ENCODE measurements at places on chromosomes 1 and 21. TPM values are rescaled to one million over a fixed set of nuclear protein-coding genes. Genes with fewer than 3 reads are reported as not detected.

LRRC7 gene
- 0.14 TPM for total RNA-seq

DNA sequence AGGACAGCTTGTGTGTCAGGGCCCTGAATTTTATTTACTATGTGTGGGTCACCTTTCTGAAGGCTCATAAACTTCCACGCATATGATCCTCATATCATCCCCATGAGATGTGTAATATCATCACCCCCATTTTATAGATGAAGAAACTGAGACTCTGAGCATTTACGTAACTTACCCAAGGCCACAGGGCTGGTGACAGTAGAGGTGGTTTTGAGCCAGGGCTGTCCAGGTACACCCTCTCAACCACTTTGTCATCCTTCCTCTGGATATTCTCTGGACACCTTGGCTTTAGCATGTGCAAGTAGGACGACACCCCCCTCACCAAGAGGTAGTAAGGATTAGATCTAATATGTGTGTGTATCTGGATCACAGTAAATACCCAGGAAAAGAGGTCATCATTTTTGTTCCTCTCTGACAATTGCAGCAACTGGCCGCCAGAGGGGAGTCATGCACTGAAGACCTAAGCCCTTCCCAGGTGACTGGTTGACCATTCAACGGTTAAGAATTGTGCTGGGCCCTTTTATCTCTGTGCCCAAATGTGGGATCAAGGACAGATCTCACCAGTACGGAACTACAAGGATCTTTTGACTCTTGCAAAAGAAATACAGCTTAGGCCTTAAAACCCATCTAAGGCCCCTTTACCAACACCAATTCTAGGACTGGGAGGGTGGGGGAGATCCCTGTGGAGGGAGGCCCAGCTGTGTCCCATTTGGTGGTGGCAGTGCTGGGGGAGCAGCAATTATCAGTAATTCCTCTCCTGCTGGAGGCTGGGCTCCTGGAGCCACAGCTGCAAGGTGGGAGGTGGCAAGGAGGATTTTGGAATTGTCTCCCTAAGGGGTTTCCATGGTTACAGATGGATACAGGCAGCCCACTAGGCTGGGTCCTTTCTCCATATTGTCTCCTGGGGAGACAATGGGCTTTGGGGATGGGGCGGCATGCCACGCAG is 13.7 kb upstream of the E2F2 start:
- H3K4me1 ChIP-seq, result peaks cover 8% of the 10 kb centered on the region
- no peaks in the 10 kb centered on the region for H3K36me3 ChIP-seq
- no peaks in the 10 kb centered on the region for H3K27me3 ChIP-seq
- H3K4me3 ChIP-seq, result no peak overlapping the region

AVPR1B gene
- not detected for total RNA-seq

- H3K36me3 ChIP-seq, result no peaks in the 10 kb centered on the region
- peaks cover 43% of the 10 kb centered on the region for H3K4me1 ChIP-seq
- no peak within 1 kb of the TSS for H3K4me3 ChIP-seq
- peaks cover 6% of the 10 kb centered on the region for H3K27me3 ChIP-seq
- no peak for DNase-seq
Observed at GRCh38 chr1:2529784-2530512, at the start of gene HES5. HES5 (minus strand) TSS chr1:2530263; CDS start chr1:2530164, 99 bp downstream.

- H3K4me1 ChIP-seq, result no peaks in the 10 kb centered on the region
- no peak overlapping the region for H3K4me3 ChIP-seq
- H3K27me3 ChIP-seq, result no peaks in the 10 kb centered on the region
- H3K36me3 ChIP-seq, result peaks cover 4% of the 10 kb centered on the region
Observed at GRCh38 chr1:53317646-53318539, 10.0 kb downstream of the LRP8 start.

DNA sequence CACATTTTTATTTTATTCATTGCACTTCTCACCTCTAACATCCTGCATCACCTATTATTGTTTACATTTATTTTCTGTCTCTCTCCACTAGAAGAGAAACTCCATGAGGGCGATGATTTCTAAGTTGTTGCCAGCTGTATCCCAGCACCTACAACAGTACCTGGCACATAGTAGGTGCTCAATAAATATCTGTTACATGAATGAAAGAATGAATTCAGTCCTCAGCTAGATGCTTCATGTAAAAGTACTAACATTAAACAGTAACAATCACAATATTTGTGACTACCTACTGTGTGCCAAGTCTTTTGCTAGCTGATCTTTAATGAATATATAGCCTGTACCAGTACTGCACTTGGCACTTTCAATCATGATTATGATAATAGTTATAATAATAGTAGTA is 3.0 kb downstream of the TAS1R2 start:
- H3K36me3 ChIP-seq, result no peaks in the 10 kb centered on the region
- H3K4me3 ChIP-seq, result no peak overlapping the region
- no peak for DNase-seq
- no peaks in the 10 kb centered on the region for H3K27me3 ChIP-seq
- H3K4me1 ChIP-seq, result no peaks in the 10 kb centered on the region

GRCh38 chr1:245084551-245084950 is 70.2 kb upstream of the KIF26B start:
- no peaks in the 10 kb centered on the region for H3K36me3 ChIP-seq
- H3K27me3 ChIP-seq, result no peaks in the 10 kb centered on the region
- peak overlapping the region; percentile 89 for H3K27ac ChIP-seq
- H3K4me3 ChIP-seq, result no peak overlapping the region
- peak; percentile 67 for DNase-seq

DNA sequence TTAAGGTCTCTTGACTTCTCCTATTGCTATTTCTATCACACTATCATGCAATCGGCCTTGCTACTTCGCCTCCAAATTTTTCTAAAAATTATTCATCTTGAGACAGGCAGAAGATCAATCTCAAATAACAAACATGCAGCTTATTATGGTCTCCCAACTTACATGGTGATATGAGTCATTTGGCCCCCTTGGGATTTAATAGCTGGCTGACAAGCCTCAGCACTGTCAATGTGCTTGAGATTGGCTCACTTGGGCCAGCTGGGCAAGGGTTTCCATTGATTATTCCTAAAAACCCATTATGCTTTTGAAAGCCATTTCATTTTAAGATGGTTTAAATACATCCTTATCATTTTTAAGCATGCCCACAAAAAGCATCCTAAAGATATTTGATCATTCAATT is 224.5 kb upstream of the NFIA start:
- no peaks in the 10 kb centered on the region for H3K36me3 ChIP-seq
- DNase-seq, result no peak
- H3K27ac ChIP-seq, result no peak overlapping the region
- peaks cover 3% of the 10 kb centered on the region for H3K27me3 ChIP-seq
- no peaks in the 10 kb centered on the region for H3K4me1 ChIP-seq
- H3K4me3 ChIP-seq, result no peak overlapping the region

GRCh38 chr1:30872033-30872947 is 36.3 kb downstream of the SDC3 start:
- no peak overlapping the region for H3K4me3 ChIP-seq
- peaks cover 13% of the 10 kb centered on the region for H3K36me3 ChIP-seq
- no peak for DNase-seq
- no peaks in the 10 kb centered on the region for H3K4me1 ChIP-seq

GRCh38 chr1:41768583-41768982 is 150.1 kb downstream of the HIVEP3 start:
- DNase-seq, result no peak
- H3K27ac ChIP-seq, result no peak overlapping the region
- H3K36me3 ChIP-seq, result no peaks in the 10 kb centered on the region

DNA sequence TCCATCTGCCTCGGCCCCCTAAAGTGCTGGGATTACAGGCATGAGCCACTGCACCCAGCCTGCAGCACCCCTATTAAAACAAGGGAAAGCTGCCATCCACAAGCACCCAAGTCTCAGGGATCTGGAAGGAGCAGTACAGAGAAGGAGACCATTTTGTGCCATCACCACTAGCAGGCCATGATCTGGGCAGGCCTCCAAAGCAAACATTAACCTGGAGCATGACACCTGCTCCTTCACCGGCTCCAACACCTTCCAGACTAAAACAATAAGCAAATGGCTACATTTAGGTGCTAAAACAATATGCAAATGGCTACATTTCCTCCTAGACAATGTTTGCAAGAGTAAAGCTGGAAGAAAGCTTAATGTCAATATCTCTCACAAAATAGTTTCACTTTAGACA is 16.7 kb downstream of the MEAF6 start:
- H3K27me3 ChIP-seq, result no peaks in the 10 kb centered on the region
- H3K4me1 ChIP-seq, result peaks cover 8% of the 10 kb centered on the region
- no peak overlapping the region for H3K4me3 ChIP-seq
- DNase-seq, result no peak
- H3K36me3 ChIP-seq, result peaks cover 21% of the 10 kb centered on the region

DNA sequence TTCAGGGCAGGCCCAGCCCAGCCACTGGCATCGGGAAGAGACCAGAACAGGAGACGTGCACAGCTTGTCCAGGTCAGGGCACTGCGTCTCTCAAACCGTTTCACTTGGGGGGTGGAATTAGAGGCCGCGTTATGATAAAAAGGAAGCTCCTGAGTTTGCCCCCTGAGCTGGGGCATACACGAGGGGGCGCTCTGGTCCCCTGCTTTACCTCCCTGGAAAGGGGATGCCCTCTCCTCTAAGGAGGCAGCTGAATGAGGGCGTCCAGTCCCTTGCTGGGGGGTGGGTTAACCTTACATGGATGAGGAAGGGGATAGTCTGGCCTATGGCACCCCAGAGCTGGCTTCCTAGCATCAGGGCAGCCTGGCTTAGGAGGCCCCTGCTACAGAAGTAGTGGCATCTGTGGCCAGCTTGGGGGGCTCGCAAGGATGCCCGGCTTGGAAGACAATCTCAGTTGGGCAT is 2.3 kb downstream of the MYOG start:
- no peak overlapping the region for H3K27ac ChIP-seq
- no peaks in the 10 kb centered on the region for H3K36me3 ChIP-seq
- no peaks in the 10 kb centered on the region for H3K4me1 ChIP-seq
- H3K4me3 ChIP-seq, result no peak overlapping the region

- H3K36me3 ChIP-seq, result no peaks in the 10 kb centered on the region
- no peak for DNase-seq
- H3K4me1 ChIP-seq, result peaks cover 25% of the 10 kb centered on the region
- H3K27ac ChIP-seq, result no peak overlapping the region
- H3K27me3 ChIP-seq, result no peaks in the 10 kb centered on the region
- no peak overlapping the region for H3K4me3 ChIP-seq
Observed at GRCh38 chr1:8165595-8166360, 139.7 kb upstream of the ERRFI1 start.

RIMKLA gene
- total RNA-seq, result 0.12 TPM

MATN1 gene
- 0.34 TPM for total RNA-seq

DNA sequence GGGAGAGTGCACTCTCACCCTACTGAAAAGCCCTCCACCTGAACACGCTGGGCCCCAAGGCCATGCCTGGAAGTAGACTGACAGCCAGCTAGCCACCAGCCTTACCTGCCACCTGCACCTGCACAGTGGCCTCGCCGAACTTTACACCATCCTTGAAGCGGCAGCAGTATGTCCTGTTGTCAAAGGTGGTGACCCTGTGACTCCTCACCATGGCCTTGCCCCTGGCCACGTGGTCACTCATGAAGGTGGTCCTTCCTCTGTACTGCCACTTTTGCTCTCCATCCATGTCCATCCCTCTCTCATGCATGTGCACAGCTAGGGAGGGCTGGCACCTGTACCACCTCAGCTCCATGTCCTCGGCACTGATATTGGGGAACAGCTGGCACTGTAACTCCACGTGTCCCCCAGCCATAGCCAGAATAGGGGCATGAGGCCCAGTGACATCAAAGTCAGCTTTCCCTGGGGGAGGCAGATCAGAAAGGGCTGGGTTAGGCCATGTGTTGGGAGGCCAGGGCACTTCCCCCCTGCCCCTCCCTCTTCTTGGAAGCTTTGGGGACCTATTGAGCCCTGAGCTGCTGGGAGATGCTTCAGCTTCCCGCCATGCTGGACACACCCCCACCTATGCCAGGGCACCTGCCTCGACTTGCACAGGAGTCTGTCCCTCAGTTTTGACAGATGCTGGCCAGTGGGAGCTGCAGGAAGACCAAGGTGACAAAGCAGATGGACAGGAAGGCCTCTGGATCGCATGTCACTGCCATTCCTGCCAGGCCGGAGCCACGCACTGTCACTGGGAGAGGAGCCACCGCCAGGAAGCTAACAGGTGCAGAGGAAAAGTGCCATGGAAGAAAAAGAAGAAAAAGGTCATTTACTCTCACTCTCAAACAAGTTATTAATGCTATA is 24.6 kb downstream of the RNF187 start:
- no peak overlapping the region for H3K27ac ChIP-seq
- no peaks in the 10 kb centered on the region for H3K4me1 ChIP-seq
- no peak overlapping the region for H3K4me3 ChIP-seq
- peaks cover 14% of the 10 kb centered on the region for H3K27me3 ChIP-seq
- H3K36me3 ChIP-seq, result no peaks in the 10 kb centered on the region

CXADR gene
- 30.6 TPM for total RNA-seq

SPRR2B gene
- total RNA-seq, result not detected

Data from astrocyte (in vitro differentiated cells and primary cell).